ENCODE measurements at places on chromosomes 16 and 17. TPM values are rescaled to one million over a fixed set of nuclear protein-coding genes. Genes with fewer than 3 reads are reported as not detected.

The KCTD13 gene
- 22.1 TPM for total RNA-seq

The CRHR1 gene
- 0.86 TPM for total RNA-seq

The VTN gene
- total RNA-seq, result 5.2 TPM

DNA sequence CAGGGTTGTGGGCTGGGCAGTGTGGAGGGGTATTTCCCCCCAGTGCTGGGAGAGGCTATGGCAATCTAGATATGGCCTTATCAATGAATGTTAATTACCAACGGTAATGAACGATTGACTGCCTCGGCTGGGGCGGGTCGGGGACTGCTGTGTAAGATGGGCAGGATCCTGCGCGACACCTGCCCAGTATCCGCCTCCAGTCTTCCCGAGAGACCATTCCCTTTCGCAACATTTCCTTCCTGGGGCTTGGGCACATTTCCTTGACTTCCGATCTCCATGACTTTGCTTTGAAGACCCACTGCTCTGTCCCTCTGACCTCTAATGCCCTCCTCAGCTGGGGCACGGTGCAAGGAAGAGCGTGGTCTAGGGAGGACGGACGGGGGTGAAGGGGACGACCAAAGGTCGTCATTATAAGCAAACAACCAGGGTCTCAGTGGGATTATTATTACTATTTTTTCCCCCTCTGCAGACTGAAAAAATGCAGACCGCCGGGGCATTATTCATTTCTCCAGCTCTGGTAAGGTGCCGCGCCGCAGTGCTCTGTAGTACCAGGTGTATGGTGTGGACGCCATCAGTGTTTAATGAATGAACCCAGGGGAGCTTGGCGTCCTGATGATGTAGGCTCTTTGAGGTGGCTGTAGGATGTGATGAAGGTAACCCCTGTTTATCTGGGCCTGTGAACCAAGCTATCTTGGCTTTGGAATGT lies 506 bp downstream of the ATP5MC1 start:
- no peak for DNase-seq

GRCh38 chr16:3027983-3028715 lies 4.3 kb downstream of the THOC6 start:
- DNase-seq, result peak; percentile 94

GRCh38 chr17:41063449-41063848 lies 2.2 kb downstream of the KRTAP2-4 start:
- DNase-seq, result no peak

GRCh38 chr16:56841233-56841632 lies 23.8 kb upstream of the SLC12A3 start:
- peak; percentile 44 for DNase-seq

DNA sequence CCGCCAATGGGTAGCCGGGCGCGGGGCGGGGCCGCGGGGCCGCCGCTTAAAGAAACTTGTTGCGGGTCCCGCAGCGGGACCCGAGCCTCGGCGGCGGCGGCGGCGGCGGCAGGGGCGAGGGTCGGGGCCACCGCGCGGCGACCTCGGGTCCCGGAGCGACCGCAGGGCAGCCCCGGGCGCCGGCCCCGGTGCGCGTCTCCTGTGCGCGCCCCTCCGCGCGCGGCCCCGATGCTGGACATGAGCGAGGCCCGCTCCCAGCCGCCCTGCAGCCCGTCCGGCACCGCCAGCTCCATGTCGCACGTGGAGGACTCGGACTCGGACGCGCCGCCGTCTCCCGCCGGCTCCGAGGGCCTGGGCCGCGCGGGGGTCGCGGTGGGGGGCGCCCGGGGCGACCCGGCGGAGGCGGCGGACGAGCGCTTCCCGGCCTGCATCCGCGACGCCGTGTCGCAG lies at the start of gene SOX8:
Gene SOX8, plus strand, starts transcription at position 76 of the 450 bp plus-strand sequence. Its CDS starts 153 bp downstream, at position 229.
- peak; percentile 82 for DNase-seq

DNA sequence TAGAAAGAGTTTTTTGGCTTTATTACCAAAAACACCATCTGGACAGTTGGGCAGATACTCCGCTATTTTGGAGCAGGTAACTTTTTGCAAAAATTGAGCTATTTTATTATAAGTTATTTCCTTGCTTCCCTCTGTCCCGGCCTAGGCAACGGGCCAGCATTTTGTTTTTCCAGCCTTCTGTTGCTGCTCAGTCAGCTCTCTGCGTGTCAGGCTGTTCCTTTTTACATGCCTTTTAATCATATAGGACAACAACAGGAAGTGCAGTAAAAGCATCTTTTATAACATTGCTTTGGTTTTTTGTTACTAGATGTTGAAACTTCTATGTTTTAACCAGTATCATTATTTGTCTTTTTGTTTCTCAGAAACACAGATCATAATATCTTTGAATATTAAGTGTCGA lies 30.4 kb downstream of the PPM1D start:
- no peak for DNase-seq

DNA sequence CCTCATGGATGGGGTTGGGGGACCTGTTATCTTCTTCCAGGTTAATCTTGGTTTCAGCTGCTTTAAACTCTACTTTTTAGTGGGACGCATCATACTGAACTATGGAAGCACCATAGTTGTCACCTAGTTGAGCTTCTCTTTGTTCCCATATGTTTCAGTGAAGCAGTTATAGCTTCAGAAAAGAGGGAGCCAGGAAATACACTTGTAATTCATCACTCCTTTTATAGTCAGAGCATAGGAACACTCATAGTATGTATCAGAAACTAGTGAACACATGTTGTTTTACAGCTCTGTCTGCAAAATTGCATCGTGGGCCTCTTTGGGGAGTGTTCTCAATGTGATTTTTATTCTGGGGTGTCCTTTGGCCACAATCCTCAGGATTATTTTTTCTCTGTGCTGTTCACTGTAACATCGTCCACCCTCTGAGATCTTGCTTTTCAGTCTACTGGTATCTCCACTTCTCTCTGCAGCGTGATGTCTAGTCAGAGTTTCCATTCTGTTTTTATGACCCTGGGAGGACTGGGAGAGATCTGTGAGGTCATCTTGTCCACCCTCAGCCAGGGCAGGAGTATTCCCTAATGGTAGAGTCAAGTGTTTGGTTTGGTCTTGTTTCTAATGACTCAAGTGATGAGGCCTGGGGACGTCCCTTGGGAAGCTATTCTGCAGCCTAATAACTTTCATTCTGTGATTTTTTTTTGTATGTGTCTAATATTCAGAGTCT lies 585.4 kb downstream of the WWOX start:
- DNase-seq, result no peak

DNA sequence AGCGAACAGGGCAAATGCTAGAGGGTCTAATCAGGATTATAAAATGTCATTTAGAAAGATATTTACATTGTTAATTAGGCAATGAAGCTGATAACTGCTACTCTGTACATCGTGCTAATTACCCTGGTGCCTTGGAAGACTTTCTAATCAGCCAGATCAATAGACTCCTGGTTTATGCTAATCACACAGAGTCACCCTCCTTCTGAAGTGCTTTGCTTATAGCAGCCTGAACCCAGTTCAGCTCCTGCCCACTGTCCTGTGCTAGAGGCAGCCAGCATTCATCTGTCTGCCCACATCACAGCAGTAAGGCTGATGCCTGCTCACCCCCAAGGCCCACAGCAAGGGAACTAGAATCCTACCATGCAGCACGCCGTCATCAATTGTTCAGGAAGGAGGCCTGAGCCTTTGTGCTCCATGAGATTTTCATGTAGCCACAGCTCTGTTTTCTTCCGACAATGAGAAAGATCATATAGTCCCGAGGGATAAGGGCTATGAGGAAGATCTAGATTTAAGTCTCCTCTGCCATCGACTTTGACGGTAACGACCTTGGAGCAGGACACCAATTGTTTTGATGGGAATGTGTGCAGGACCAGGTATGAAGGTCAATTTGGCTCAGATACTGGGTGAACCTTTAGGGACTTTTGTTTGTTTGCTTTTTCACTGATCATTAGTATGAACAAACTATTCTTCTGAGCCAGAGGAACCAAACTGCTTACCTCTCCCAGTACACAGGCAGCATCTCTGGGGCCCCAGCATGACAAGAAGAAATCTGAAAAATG lies 12.5 kb upstream of the LYRM9 start:
- DNase-seq, result no peak

GRCh38 chr16:66147291-66147690 lies 219.2 kb upstream of the CDH5 start:
- no peak for DNase-seq

DNA sequence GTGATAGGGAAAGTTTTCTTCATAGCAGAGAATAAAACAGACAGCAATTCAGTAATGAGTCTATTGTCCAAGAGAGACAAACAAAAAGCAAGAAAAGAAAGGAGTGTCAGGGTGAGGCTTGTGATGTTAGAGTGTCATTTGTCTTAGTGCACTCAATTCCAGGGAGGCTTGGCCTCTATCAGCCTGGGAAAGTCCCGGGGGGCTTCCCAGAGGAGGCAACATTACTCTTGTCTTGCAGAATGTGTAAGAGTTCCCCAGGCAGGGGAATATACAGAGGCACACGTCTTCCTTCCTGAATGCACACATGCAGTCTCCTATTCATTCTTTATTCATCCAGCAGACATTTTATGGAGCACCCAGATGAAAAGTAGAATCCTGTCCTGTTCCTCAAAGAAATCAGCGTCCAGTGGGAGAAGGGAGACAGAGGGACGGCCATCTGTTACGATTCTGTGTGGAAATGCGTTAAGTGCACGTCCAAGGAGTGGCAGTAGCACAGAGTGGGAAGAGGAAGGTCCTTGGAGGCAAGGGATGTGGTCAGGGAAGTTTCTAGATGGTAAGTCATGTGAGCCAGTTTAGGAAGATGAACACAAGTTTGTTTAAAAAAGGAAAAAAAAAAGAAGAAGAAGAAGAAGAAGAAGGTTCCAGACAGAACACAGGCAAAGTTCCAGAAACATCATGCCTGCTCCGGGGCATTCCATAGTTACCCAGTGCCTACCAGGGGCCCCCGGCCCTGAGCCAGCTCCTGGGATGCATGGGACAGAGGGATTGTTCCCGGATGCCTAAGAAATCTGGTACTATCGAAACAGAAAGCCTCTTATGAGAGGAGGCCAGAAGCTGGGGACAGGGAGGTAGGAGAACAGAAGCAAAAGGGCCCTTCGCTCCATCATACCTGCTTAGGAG lies 21.1 kb downstream of the CACNG4 start:
- DNase-seq, result no peak

GRCh38 chr16:81526935-81527334 lies 82.3 kb downstream of the CMIP start:
- DNase-seq, result peak; percentile 76

DNA sequence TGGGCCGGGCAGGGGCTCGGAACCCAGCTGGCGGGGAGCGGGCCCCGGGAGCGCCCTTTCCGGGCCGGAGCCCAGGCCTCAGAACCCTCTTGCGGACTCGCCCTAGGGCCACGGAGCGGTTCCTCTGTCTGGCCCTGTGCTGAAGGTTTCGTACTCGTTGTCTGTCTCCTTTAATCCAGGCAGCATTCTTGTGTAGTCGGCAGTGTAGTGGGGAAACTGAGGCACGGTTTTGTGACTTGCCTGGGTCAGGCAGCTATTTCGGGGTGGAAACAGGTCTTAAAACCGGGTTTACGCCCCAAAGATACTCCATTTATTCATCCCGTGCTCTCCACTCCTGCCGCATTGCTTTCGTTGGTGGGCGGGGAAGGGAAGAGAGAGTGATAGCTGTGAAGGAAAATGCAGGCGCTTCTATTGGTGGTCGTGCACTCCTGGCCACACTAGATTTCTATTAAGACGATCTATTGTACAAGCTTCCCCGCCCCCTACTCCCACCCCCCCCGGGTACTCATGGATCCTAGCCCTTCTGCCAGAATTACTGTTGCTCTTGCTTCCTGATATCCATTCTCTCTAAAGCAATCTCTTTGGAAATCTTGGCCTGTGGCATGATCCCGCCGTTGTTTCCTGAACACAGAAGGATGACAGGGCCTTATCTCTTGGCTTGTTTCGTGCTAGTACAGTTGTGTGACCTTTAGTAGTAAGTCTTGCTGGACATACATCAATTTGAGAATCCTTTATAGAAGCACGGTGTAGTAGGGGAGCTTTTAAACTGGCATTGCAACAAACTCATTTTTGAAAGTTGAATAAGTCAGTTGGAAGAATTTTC lies 751 bp downstream of the DCAF7 start:
- peak; percentile 49 for DNase-seq
